Left renal cortex interstitium (tissue), 4 donors: ENCODE measurements at places on chromosomes 4 and X. TPM values are rescaled to one million over a fixed set of nuclear protein-coding genes. Genes with fewer than 3 reads are reported as not detected.

DNA sequence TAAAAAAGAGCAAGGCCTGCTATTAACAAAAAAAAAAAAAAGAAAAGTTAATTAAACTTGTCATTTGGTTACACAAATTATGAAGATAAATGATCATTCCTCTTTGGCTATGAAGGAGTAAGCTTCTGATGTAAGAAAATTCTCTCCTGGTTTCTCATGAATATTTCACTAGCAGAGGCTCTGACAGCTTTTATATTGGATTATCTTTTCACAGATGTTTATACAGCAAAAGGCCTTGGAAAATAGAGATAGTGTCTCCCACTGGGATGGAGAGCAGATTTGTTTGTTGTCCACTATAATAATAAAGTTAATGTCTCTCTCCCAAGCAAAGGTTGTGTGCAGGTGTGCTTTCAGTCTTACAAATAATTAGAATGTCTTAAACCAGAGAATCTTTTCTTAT is 40.7 kb upstream of the PDGFC start:
- DNase-seq, result no peak

DNA sequence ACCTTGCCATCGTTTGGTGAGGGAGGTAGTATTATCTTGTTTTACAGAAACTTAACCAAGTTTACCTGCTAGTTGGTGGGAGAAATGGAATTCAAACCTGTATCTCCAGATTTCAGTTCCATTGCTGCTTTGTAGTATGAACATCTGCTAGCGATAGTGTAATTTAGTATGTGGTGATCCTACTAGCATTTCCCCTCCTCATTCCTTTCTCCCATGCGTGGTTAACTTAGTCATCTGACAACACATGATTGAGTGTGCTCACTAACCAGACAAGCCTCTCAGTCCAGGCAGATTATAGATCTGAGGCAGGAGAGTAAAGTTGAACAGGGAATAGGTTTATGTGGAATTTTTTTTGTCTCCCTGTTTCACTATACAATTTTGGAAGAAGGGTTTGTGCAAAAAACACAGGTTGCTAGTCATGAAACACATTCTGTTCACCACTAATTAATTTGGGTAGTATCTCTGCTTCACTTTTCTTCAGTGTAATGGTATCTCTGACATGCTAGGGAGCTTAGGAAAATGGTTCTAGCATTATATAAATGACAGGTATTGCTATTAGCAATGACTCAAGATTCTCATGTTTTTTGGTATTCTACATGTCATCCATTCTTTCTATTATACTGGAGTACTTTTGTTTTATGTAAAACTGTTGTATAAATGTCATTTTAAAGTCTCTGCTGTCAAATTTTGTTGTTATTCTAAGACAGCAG is 21.7 kb downstream of the RBPJ start:
- no peak for DNase-seq

GRCh38 chrX:104137496-104137895 is 19.3 kb downstream of the SLC25A53 start:
- no peak for DNase-seq

VCX2 gene
- not detected for polyA plus RNA-seq
